Stimulated activated CD8-positive, alpha-beta memory T cell treated with anti-CD3 and anti-CD28 coated beads, Interleukin-7, amount 100 ng/mL, for 1 hour (primary cell): ENCODE measurements at places on chromosomes 1 and 21.

DNA sequence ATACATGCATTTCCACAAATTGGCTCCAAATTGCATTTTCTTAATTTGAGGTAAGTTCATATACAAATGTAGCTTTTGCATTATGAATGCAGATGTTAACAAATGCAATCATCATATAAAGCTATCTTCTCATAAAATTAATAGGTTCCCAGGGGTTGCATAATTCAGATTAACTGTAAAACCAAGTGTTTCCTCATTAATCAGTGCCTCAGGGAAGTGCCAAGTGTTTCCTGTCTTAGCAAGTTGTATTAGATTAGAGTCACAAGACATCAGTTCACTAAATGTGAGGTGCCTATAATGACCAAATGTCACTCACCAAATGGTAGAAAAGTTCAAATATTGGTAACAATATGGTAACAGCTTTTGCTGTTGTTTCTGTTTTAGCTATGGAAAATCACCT is 140.8 kb downstream of the PTGER3 start:
- DNase-seq, result no peak

DNA sequence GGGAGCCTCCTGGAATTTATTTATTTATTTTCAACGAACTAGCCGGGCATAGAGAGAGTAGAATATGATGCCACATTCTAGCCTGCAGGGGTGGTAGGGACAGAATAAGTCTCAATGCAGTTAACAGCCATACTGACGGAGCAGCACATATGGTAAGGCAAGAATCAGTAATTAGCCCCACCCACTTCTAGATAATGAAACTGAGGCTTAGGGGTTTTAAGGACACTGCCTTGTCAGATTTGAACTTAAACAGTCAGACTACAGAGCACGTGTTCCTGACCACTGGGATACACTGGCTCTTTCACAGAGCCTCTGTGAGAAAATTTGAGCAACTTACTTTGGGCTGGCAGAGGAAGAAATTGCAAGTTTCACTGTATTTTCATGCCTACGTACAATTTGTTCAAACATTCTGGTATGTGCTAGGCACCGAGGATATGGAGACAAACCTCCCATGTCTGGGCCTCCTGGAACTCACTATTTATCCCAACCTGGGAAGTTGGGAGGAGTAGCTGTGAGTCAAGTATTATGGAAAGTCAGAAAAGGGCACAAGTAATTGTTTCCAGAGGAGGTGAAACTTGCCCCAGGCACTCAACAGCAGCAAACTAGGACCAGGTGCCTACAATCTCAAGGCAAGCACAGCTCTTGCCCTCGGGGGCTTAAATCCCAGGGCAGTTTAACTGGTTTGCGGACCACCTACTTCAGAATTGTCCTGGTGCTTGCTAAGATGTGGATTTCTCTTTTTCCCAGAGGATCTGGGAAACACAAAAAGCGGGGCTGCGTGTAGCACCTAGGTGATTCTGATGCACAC is 1.6 kb upstream of the CLIC4 start:
- no peak for DNase-seq

GRCh38 chr1:17789926-17790325 is 34.8 kb downstream of the ACTL8 start:
- DNase-seq, result no peak

DNA sequence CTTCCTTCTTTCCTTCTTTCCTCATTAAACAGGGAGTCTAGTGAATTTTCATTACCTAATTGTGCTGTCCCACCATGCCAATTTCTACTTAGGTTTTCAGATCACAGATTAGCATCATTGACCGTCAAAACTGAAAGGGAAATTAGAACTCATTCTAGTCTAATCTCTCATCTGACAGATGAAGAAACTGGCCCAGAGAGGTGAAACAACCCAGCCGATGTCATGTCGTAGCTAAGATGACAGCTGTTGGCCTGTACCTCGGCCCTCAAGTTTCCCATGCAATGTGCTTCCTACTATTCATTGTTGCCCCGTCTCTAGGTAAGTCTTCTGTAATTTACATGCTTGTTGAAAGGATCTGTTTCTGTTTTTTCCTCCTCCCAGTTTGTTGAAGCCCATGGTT is 128.2 kb upstream of the KIAA0040 start:
- no peak for DNase-seq

DNA sequence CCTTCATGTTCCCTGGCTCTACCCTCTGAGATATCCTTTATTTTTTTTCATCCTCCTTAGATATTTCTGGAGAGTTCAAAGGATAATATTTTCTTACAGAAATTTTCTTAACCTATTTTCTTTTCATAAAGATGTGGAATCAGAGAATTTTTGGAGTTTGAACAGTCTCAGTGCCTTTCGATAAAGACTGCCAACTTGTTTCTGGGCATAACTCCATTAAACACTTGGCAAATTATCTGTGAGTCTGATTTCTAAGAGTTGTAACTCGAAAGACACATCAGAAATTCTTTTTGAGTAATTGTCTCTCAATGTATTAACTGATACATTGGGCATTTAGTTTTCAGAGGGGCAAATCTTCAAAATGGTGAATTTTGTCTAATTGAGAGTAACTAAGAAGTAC is 1255.6 kb downstream of the NCAM2 start:
- DNase-seq, result no peak

DNA sequence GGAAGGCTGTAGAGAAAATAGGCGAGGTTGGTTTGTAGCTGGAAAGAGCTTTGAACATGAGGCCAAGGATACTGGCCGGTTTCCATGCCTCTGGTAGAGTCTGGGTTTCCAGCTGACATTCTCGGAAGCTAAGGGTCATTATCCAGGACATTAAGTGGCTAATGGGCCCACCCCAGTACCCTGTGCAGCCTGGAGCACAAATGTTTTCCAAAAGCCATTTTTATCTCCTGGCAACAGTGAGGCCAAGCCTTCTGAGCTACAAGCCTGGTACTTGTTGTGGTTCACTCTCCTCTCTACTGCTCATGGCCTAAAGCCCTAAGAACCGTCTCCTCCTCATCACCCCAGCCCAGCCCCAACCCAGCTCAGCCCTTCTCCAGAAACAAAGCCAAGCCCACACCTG is 122.9 kb downstream of the DMRTA2 start:
- no peak for DNase-seq
